ENCODE measurements at places on chromosomes 3 and 15.

- DNase-seq = no peak
Observed at GRCh38 chr3:49750056-49750455, 26.3 kb upstream of the GMPPB start.

DNA sequence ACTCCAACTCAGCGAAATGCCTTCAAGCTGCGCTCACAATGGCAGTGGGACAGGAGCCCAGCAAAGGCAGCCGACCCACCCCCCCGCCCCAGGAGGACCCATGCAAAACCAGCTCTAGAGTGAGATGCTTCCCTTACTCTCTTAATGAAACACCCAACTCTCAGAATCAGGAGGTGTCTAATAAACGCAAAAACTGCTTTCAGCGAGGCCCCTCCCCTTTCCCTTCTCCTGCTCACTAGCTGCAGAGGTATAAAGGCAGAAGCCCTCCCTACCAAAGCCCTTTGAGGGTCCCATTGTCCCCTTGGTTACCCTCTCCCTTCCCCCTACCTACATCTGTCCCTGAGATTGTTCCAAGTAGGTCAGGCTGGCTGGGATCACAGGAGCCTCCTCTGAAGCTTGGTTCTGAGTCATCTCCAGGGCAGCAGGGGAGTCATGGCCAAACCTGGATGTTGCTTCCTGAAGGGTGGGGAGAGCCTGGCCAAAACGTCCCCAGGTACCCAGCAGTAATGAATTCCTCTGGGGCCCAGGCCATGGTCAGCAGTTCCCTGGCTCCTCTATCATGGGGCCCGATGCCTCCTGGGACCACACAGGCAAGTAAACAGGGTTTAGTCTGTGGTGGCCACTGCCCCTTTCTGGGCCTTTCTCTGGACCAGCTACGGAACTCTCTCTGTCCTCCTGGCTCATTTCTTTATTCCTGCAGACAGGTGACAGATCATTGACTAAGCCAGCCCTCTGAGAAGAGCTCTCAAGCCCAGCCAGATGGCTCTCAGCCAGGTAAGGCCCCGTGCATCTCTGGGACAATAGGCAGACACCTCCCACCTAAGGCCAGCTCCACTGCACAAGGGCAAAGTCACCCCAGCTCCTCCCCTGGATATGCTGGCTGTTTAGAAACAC lies 8.6 kb downstream of the KLHL25 start:
- DNase-seq = no peak

DNA sequence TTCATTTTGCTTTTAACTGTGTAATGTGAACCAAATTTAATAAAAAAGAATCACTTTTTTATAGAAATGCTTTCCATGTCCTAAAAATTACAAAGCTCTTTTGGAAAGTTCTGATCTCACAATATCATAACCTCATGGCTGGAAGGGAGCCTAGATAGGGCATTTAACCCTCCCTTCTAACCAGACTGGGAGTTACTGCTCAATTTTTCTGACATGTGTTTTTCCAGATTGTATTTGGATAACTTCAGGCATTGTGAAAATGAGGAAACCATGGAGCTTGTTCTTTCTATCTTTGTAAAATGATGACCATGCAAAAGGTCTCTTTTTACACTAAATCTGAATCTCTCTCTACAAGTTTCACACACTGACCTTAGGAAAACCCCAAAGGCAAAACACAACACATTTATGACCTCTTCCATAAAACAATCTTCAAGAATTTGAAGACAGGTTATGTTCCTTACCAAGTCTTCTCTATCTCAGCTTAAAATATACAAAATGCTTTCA lies 508.8 kb downstream of the DIPK2A start:
- DNase-seq = no peak

DNA sequence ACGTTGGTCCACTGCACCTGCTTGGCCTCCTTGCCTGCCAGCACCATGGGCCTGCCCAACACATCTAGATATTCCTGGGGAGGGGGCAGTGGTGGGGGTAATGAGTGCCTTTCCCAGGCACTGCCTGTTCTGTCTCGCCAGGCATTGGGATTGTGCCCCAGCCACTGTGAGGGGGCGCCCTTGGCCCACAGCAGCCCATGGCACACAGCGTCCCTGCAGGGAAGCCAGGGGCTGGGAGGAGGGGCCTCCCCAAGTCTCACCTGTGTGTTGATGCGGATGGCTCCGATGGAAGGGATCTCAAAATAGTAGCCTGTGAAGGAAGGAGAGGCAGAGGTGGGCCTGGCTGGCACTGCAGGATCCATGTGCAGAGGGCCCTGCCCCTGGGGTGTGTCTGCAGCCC lies 18.7 kb upstream of the TMEM115 start:
- DNase-seq = no peak

DNA sequence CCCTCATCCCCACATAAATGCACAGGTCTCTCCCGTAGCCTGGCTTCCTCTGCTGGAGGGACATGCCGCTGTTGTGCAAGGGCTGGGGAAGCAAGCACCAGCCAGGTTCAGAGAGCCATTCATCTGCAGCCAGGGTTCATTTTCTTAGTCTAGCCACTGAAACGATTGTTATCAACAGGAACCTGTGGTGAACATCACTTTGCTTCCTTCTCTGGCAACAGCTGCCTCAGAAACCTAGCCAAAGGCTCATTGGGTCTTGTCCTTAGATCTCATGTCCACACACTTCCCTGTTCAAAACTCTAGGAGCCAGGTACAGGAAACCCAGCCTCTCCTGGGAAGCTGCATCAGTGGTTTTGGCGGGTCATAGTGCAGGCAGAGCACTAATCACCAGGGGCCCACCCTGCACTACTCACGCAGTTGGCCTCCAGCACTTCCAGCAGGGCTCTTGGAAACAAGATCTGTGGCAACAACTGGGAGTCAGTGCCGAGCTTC lies 47.0 kb downstream of the OXNAD1 start:
- no peak for DNase-seq

GRCh38 chr3:54785976-54786375 lies 141.9 kb downstream of the LRTM1 start:
- no peak for DNase-seq

GRCh38 chr15:56963710-56964109 lies 45.3 kb downstream of the TCF12 start:
- no peak for DNase-seq

GRCh38 chr15:36361351-36361870 lies 218.0 kb upstream of the CDIN1 start:
- no peak for DNase-seq

DNA sequence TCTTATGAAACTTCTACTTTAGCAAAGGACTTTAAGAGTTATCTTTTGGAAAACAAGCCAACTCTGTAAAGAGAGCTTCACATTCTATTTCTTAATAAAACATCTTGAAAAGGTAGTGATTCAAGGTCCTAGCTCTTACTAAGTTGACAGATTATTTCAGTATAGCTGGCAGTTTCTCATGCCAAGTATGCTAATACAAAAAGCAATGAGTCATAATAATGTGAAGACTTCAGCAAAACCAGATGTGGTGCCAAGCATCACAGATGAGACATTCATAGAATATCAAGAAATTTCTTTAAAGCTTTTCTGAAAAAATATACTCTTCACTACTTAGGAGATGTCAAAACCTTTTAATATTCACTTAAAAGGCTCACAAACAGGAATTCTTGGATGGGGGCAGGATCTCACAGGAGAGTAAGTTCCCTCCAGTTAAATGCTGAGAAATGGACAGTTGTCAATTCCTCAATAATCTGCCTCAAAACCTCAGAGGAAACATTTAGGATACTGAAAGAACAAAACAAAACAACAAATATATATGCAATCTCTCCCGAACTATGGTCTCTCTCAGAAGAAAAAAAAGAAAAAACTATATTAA lies 45.6 kb downstream of the DCBLD2 start:
- no peak for DNase-seq

- DNase-seq = no peak
Observed at GRCh38 chr3:27326202-27326601, 43.0 kb downstream of the NEK10 start.

GRCh38 chr3:23626442-23626841 lies 179.3 kb upstream of the UBE2E1 start:
- no peak for DNase-seq

DNA sequence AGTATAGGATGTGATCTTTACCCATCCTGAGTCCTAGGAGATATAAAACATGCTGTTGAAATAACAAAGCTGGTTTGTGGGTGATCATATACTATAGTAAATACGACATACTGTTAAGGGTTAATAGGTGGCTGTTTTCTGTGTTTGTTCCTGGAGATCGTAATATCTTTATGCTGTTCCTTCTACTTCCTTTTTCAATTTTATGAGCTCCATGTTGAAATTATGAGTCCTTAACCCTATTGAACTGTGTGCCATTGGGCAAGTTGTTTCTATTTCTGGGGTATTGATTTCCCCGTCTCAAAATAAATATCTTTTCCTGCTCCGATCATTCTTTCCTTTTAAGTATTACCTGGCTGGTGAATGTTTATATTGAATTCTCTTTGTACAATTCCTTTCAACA lies 115.1 kb downstream of the LPP start:
- DNase-seq = no peak

- peak; percentile 46 for DNase-seq
Observed at GRCh38 chr3:42526616-42527367, 24.3 kb downstream of the VIPR1 start.

DNA sequence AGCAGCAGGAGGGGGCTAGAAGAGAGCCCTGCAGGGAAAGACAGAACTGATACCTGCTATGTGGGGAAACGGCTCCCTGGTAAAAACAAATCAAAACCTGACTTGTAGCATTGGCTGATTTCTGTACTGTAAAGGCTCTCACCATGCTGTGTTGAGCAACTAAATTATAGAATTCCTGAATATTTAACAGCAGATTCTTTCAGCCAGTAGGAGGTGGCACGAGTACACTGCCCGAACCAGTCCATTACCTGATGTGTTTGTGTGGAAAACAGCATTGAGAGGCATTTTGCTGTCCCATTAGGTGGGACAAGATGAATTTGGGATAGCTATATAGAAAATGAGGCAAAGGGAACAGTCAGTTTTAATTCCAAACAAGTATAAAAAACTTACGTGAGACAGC lies 201.2 kb downstream of the ATP10A start:
- DNase-seq = no peak

GRCh38 chr3:174356596-174356995 lies 502.5 kb upstream of the NAALADL2 start:
- no peak for DNase-seq

DNA sequence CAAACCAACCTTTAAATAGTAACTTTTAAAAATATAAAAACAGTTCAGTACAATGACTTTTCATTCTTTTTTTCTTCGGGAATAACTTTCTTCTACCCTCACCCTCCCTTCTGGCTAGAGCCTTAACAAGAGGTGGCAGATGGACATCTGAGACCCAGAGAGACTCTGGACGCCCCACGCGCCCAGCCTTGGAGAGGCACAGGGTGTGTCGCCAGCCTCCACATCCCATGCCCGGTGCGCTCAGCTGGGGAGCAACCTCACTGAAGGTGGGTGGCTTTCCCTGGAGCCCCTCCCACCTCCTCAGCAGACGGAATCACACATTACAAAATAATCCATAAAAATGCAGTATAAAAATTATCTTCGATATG lies 49.5 kb downstream of the TLE3 start:
- DNase-seq = no peak

GRCh38 chr3:106022913-106023312 lies 154.1 kb upstream of the CBLB start:
- no peak for DNase-seq

DNA sequence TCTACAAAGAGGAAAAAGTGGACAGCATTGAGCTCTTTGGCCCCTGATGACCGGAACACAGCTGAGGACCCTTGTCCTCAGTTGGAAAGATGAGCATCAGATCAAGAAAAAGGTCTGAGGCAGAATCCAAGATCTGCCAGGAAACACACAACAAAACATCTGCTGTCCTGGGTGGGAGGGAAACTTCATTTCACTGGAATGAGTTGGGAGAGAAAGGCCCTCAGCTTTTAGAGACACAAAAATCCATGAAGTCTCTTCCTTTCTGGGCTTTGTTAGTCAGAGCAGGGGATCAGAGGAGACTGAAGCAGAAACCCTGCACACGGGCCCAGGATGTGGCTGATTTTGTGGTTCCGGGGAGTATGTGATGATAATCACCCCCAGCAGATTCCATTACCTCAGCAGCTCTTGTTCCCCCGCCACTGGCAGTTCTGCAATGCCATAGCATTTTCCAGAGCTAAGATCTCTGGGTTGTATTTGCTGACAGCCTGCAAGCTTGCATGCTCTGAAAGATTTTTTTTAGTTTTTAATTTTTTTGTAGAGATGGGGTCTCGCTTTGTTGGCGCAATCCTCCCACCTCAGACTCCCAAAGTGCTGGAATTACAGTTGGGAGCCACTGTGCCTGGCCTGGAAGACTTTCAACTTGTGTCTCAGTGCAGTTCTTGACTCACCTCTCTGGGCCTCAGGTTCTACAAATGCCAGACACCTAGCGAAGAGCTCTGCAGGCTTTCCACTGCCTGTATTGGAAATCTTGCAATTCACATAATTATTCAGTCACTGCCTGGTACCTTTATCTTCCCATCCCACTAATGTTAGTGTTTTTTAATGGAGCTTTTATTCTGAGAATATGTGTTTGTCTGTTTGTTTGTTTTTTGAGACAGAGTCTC lies 5.8 kb upstream of the TATDN2 start:
- peak; percentile 80 for DNase-seq

- DNase-seq = no peak
Observed at GRCh38 chr3:65960087-65960486, 78.6 kb downstream of the MAGI1 start.

- DNase-seq = no peak
Observed at GRCh38 chr3:100002599-100003350, 111.5 kb downstream of the FILIP1L start.

DNA sequence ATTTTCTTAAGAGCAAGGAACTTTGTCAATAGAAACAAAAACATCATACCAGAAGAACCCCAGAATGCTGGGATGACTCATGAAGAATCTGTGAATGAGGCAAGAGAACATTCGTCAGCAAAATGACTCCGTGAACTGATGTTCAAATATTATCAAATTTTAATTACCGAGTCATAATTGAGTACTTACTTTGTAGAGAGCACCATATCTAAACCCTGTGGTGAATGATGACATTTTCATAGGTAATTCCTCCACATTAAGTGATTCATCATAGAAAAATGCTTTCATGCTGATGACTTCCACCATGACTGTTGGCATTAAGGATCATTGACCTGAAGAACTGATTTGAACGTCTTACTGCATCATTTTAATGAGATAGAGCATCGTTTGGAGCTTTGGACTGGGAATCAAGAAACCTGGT lies 56.3 kb downstream of the PPARG start:
- DNase-seq = no peak

DNA sequence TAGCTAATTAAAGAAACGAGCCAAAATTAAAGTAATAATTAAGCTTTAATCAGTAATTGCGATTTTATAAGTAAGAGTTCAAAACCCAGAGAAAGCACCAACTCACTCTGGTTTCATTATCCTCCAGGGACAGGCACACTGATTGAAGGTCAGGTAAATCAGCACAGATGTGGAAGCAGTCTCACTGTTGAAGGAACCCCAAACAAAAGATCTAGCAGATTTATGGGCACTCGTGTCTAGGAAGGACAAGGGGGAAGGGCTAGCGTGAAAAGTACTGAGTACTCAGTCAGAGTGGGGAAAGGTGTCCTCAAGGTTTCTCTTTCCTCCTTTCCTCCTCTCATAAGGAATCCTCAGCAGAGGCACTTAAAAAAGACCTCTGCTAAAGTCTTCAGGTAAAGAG lies 320.1 kb downstream of the PYDC2 start:
- no peak for DNase-seq

Data from activated CD4-positive, alpha-beta T cell treated with anti-CD3 and anti-CD28 coated beads for 4 hours (primary cell).